ENCODE measurements at places on chromosomes 3 and 15.

- no peak for DNase-seq
These were observed 590.9 kb downstream of the EPHA3 start for GRCh38 chr3:89698208-89698830.

- DNase-seq: peak; percentile 88
These were observed 171.8 kb upstream of the CDIN1 start for GRCh38 chr15:36407647-36408046.

DNA sequence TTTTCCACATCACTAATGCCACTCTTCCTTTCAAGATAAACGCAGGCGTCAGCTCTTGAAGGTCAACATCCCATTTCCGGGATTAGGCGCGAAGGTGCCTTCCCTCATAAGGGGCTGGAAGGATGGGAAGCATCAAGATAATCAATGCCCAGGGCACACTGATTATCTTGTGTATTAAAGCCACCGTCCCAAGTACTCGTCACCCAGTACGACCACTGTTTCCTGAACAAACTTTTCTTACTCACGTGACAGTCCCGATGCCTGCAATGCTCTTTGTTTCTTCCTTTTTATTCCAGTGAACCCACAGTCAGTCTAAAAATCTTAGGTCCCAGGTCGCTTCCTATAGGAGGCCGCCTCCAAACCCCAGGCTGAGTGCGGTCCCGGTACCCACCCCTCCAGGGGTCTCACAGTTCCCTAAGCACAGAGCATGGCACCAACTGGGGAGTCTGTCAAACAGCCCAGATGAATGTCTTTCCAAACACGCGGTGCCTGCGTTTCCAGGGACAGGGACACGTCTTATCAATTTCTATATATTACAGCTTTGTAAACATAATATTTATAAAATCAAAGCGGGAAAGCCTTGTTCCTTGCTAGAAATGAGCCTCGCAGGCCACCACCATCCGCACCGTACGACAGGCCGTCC, 589 bp downstream of the ANAPC13 start:
- DNase-seq: peak; percentile 46

DNA sequence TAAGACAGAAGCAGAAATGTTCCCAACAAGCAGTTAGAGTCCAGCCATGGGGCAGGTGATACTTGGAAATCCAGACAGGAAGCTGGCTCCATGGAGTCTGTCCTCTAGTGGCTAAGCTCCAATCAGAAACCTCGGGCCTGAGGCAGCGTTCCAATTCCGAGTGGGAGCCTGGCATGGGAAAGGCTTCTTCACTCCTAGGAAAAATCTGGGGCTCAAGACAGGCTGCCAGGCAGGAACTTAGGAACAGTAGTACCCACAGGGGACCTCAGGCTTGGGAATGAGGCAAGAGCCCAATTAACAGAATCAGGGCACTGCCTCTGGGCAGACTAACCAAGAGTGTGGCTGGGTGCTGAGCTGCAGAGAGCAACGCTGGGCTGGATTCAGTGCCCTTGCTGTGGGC, 6.2 kb upstream of the ATP13A4 start:
- peak; percentile 8 for DNase-seq

GRCh38 chr15:39156166-39156565, 424.7 kb upstream of the THBS1 start:
- no peak for DNase-seq

DNA sequence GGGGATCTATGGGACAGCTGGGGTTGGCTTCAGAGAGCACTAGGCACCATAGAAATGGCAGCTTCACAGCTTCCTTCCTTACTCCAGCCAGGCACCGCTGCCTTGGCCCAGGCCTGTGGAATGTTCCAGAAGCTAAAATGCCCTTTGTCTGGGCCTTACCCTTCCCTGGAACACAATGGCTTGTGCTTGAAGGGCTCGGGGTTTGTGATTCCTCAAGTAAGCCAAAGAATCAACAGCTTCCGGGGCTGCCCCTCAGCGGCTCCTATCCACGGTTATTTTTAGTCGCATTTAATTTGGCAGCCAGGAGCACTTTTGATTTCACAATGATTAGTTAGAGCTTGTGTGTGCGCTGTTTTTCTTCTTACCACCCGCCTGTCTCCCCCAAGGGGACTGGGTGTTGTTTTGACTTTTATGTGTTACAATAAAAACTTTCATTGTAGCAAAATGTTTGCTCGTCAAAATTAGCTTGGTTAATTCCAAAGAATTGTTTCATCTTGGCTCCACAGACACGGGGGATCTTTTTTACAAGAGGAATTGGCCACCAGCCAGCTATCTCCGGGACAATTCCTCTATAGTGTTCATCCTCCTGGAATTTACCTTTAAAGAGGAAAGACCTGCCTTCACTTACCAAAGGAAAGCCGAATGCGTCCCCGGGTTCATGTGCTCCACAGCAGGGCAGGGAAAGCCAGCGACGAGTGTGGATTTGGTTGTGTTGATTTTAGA, 73.8 kb downstream of the TLE3 start:
- peak; percentile 73 for DNase-seq

- no peak for DNase-seq
These were observed 396.2 kb upstream of the NAALADL2 start for GRCh38 chr3:174462916-174463315.

GRCh38 chr3:184171562-184171961, 3.1 kb upstream of the AP2M1 start:
- peak; percentile 88 for DNase-seq

- DNase-seq: no peak
These were observed 14.3 kb downstream of the KLHL25 start for GRCh38 chr15:85780225-85780985.

DNA sequence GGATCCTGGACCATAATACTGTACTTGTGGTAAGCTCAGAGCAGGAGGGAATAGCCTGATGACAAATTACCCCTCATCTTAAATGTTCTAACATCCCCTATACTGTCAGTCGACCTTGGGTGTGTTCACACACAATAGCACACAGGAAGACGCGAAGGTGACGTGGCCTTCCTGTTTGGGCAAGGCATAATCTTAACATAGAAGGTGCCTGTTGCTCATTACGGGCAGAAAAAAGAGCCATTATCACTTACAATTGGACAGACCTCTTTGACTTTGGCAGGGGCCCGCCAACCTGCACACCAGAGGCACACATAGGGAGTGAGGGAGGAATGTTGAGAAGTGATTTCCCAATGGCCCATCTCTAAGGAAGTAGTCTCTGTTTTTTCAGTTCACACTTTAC, 144.2 kb downstream of the ANO10 start:
- no peak for DNase-seq

- no peak for DNase-seq
These were observed 19.7 kb downstream of the SLC12A1 start for GRCh38 chr15:48225771-48226170.

DNA sequence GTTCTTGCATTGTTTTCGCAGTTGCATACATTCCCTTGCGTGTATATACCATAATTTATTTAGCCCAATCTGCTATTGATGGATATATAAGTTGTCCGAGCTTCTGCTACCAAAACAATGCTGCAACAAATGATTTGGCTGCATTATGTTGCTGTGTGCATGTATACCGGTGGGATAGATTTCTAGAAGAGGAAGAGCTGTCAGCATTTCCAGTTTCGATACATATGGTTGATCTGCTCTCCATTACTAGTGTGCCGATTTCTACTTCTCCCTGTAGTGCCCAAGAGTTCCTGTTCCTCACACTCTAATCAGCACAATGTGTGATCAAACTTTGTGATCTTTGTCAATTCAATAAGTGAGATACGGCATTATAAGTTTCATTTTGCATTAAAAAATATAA, 92.8 kb upstream of the NMNAT3 start:
- no peak for DNase-seq

DNA sequence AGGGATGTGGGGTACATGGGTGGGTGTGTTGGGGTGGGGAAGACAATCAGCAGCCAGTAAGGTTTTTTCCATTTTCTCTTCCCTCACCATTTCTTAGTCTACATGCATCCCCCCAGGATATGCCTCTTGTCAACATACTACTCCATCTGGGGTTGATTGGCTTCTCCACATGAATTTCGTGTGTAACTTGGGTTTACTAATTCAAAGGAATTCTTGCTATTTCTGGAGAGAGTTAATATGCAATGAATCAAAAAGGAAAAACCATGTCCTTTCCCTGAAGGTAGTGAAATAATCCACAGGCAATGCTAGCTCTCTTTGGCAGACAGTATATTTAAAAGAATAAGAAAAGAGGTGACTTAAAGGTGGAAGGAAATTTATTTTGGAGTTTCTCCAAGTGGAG, 198.4 kb downstream of the EBLN2 start:
- no peak for DNase-seq

DNA sequence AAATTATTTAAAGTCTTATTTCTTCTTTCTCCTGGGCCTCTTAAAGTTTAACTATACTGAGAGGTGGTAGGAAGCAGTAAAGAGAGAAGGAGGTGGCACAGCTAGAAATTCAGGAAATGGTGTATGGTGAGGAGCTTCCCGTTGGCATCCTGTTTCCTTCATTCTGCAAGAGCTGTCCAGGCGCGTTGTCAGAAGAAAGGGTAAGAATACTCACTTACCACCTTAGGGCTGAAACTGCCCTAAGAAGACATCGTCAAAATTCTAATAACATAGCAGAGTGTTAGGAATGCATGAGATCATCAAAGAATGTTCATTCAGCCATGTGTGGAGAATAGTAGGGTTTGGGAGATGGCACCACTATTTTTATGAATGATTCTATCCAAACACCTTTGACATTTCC, 699.6 kb downstream of the MCTP2 start:
- DNase-seq: no peak

DNA sequence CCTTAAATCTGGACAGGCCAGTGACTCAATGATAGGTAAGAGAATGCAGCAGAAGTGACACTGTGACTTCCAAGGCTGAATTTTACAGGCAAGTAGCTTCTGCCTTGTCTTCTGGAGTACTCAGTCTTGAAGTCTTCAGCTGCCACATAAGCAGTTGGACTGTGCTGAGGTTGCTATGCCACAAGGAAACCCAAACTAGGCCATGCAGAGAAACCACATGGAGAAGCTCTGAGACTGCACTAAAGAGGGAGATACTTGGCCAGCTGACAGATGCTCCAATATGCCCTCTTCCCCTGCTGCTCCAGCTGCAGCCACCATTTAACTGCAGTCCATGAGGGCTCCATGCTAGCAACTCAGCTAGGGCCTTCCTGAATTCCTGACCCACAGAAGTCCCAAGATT, 119.4 kb upstream of the GADL1 start:
- DNase-seq: peak; percentile 27

- DNase-seq: no peak
These were observed 44.1 kb downstream of the CAPN3 start for GRCh38 chr15:42403389-42403788.
